NCI-H510A treated with DMSO at 0.1 percent for 48 hours (cell line): ENCODE measurements at places on chromosomes 4 and X.

DNA sequence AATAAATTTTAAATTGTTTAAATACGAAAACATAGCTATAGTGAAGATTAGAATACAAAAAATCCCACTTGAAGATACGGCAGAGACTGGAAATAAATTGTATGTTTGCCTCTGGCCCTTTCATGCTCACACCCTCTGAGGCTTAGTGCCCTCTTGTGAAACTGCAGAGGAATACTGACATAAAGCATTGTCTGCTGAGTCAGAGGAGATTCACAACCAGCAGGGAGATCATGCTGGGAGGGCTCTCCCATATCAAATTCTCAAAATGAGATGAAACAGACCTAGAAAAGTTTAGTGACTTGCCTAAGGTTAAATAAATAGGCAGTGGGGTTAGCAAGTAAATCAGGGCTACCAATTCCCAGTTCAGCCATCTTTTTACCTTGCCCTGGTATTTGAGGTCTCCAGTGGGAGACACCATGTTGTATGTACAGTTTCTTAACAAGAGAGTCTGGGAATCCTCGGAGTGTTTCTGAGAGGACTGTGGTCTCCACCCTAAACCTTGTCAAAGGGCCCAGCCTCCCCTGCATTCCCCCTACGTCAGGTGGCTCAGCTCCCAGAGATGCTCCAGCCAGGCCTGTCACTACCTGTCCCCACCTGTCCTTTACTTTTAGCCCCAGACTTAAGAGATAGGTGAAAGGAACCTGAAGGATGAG lies 581.4 kb upstream of the DIPK2B start:
- no peak for DNase-seq

DNA sequence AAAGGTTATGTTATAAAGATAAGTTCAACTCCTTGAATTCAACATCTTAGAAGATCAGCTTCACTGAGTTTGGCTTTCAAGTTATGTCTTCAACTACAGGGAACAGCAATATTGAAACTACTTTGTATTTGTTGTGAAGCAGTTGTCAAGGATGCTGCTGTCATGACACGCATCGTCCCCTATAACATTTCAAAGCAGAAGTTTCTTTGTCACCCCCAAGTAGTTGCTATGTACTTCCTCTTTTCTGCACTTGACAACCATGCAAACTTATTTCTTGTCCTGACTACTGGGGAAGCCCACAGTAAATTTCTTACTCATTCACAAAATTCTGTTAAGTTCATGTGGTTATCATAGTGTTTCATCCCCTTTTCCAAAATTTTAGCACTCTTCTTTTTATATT lies 14.3 kb downstream of the ANTXR2 start:
- no peak for DNase-seq

DNA sequence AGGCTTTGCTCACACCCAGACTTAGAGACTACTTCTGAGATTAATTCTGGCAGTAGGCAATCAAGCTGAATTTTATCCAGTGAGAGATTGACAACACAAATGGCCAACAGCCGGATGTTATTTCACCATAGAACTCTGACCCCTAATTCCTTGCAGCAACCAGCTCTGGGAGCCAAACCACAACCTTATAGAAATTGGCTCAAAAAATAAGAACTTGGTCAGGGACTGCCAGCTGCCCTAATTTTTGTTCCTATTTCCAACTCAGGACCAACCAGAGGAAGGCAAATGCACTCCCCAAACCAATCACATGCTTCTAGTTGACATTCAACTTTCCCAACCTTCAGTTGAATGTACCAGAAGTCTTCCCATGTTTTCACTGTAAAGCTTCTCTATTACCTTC lies 269.7 kb downstream of the HS3ST1 start:
- DNase-seq, result no peak

GRCh38 chr4:16582526-16582925 lies 315.9 kb downstream of the LDB2 start:
- DNase-seq, result no peak

DNA sequence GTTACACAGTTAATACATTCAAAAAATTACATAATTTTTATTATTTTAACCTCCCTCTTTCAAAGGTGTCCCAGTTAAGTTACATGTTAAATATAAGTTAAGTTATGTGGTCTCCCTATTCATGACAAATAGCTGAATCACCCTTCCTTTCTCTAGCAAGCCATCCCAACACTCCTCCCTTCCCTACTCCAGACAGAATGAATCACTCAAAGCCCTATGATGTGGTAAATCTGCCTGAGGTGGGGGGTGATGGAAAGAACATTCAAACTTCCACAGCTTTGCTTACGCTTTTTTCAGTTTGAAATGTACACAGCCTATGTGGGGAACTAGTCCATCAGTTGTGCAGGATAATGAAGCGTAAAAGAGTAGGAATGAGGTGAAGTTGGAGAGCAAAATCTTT lies 90.2 kb downstream of the CXCL13 start:
- no peak for DNase-seq

DNA sequence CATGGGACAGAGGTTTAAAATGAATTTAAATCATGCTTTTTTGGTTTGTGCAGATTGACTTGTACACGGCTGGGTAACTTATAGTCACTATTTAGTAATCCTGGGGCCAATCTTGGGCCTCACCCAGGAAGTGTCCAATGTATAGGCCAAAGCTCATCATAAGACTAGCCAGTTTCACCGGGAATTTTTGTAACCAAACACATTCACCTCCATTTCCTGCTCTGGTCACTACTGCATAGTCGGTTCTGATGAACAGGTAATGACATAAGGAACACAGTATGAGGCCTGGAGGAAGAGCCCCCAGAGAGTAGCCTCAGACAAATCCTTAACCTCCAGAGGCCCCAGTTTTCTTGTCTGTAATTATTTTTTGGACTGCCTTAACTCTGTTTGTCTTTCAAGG lies 81.9 kb downstream of the HPRT1 start:
- DNase-seq, result no peak

GRCh38 chrX:114058988-114059418 lies 524.9 kb upstream of the HTR2C start:
- DNase-seq, result no peak

GRCh38 chr4:24328310-24328709 lies 256.0 kb downstream of the DHX15 start:
- no peak for DNase-seq

DNA sequence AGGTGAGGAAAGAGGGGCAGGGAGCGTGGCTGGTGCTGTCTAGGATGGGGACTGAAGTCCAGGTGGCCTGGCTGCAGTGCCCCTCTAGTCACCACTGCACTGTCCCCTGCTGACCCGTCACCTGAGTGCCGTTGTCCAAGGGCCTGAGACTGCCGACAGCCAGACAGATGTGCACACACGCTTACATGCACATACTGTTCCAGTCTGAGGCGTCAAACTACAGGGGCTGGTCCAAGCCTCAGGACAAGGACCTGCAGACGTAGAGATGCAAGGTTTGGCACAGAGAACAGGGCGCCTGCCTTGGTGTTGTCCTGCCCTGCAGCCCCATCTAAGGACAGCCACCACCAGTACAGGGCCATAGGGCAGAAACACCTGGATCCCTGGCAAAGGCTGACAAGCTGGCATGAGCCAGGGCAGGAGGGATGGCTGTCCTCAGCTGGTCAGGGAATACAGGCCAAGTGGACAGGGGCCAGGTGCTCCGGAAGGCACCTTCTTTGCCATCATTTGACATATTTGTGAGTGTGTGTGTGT lies 1.7 kb downstream of the SLC2A9 start:
- no peak for DNase-seq

DNA sequence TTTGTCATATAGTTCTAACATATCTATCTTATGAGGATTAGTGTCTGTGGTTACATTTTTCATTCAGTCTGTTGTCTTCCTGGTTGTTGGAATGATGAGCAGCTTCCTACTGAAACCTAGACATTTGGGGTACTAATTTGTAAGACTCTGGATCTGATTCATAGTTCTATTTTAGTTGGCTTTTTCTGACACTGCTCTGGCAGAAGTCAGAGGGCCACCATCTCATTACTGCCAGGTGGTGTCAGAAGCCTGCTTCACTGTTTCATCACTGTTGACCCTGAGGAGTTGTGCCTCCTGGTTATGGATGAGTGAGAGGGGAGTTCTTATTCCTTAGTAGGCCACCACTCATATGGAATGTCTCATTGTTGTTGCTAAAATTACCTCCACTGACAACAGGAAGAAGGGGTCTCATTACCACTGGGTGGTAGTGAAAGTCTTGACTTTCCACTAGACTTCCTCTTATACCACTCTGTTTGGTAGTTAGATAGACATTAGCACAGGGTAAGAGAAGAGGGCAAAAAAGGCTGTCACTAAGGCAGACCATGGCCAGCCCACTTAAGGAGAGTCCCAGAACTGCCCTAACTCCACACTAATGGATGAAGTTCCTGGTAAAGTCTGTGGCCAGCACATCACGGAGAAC lies 395.2 kb downstream of the SPOCK3 start:
- no peak for DNase-seq

DNA sequence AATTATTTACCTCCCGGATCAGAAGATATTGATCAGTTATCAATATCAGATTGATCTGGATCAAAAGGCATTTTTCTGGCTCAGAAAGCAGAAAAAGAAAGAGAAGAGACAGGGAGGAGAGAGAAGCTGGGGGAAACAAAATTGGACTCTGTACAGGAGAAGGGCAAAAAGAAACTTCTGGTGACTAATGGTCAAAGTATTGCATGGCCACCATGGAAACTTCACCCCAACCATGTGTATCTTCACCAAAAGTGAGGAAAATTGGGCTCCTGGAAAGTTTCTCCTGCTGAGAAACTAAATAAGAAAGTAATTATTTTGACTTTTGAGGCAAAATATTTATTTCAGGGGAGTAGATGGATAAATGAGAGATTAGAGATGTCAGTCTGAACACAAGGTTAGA lies 33.9 kb downstream of the RNF150 start:
- no peak for DNase-seq

GRCh38 chrX:154596290-154596929 lies 11.5 kb downstream of the CTAG1A start:
- DNase-seq, result no peak

GRCh38 chrX:151901826-151902225 lies 10.9 kb upstream of the MAGEA4 start:
- DNase-seq, result no peak

GRCh38 chr4:47577779-47578553 lies 92.9 kb downstream of the ATP10D start:
- DNase-seq, result no peak

DNA sequence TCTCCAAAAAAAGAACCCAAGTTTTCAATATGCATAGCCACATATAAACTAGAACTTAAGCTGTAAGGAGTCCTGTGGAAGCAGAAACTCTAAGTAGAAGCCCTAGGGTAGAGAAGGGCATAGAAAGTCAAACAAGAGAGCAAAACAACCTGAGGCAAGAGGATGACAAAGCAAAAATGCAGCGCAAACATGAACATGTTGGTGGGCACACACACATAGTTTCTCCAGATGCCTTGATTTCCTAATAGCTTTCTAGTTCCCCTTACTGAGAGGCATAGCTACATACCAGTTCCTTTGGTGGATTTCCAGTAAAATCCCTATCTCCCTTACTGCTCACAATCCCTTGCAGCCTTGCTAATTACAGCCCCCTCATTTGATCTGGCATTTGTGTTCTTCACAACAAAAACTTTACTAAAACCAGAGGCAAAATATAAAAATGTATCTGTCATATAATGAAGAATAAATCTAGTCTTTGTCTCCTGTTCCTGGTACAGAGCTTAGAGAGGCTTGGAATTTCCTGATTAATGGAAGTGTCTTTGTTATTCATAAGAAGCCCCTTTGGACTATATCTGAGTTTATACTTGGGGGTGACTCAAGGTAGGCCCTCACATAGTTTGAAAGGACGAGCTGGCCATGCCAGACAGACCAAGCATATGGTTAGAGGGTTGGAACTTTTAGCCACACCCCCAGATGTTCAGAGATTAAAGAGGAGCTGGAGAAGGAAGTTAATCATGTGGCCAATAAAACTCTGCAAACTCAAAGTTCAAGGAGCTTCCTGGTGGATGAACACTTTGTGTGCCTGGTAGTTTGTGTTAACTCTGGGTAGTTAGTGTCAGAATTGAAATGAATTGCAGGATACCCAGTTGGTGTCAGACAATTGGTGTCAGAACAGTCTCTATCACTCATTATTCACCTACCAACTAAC lies 52.7 kb upstream of the ZCCHC13 start:
- no peak for DNase-seq

- no peak for DNase-seq
Measured at GRCh38 chr4:1246901-1247863, 1.7 kb downstream of the CTBP1 start.

DNA sequence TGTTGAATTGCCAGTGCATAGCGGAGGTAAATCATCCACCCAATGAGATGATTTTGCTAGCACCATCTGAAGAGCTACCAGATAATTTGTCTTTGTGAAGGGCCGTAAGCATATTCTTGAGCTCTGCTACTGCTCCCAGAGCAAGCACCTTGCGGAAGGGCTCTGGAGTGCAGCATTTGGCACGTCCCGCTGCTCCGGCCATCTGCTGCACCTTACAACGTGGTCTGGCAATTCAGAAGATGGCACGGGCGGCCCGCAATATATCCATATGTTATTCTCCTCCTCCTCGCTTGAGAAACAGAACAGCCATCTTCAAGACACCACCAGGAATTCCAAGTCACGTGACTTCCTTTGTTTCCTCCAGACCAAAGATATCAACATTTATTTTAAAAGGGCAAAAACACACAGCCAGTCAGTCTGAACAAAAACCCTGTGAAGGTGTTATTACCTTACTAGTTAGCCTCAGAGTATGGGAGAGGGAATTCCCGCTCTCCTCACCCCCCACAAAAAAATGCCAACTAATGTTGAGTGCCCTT lies 1095.7 kb upstream of the TENM3 start:
- no peak for DNase-seq

GRCh38 chr4:81786063-81786763 lies 314.5 kb upstream of the RASGEF1B start:
- peak; percentile 25 for DNase-seq

DNA sequence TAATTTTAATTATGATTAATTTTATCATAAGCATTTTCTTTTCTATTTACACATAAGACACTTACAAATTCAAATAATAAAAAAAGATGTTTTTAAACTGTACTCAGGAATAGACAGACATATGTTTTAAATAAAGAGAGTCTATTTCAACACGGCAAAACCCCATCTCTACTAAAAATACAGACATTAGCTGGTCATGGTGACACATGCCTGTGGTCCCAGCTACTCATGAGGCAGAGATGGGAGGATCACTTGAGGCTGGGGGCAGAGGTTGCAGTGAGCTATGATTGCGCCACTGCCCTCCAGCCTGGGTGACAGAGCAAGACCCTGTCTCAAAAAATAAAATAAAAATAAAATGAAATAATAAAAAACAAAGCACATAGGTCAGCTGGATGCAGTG lies 14.8 kb downstream of the FAM9B start:
- no peak for DNase-seq

- no peak for DNase-seq
Measured at GRCh38 chrX:84168574-84168973, 19.4 kb downstream of the RPS6KA6 start.

- no peak for DNase-seq
Measured at GRCh38 chr4:53854991-53855568, 209.3 kb downstream of the CHIC2 start.
